ENCODE measurements at places on chromosomes 5 and 9.

DNA sequence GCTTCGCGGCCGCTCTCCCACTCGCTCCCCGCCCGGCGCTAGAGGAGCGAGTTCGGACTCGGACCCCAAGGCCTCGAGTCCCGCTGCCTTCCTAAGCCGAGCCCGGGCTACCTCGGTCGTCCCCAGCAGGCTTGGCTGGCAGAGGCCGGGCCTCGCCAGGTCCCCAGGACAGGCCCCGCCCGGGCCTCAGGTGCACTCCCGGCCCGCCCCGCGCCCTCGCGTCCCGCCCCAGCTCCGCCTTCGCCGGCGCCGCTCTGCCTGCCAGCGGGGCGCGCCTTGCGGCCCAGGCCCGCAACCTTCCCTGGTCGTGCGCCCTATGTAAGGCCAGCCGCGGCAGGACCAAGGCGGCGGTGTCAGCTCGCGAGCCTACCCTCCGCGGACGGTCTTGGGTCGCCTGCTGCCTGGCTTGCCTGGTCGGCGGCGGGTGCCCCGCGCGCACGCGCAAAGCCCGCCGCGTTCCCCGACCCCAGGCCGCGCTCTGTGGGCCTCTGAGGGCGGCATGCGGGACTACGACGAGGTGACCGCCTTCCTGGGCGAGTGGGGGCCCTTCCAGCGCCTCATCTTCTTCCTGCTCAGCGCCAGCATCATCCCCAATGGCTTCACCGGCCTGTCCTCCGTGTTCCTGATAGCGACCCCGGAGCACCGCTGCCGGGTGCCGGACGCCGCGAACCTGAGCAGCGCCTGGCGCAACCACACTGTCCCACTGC is at the start of gene SLC22A5:
TSS of gene SLC22A5 (plus strand) at position 237 of the 707 bp plus-strand sequence. CDS start at position 500, 263 bp downstream.
- DNase-seq: peak; percentile 88

DNA sequence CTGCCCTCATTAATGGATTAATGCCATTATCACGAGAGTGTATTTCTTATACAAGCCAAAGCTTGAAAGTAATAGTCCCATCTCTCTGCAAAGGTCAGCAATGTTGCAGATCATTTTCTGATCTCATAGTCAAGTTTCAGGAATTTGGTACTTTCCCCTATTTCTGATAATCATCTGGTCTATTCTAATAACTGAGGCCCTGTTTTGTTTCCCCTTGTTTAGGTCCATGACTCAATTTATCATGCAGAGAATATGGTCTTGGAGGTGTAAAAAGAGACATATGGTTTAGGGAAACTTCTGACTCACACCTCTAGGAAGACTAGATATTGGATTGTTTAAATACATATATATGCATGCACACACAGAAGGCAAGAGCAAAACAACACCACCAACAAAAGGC is 339.3 kb upstream of the NUDT12 start:
- no peak for DNase-seq

GRCh38 chr9:38039907-38040682 is 28.9 kb downstream of the SHB start:
- DNase-seq: no peak

DNA sequence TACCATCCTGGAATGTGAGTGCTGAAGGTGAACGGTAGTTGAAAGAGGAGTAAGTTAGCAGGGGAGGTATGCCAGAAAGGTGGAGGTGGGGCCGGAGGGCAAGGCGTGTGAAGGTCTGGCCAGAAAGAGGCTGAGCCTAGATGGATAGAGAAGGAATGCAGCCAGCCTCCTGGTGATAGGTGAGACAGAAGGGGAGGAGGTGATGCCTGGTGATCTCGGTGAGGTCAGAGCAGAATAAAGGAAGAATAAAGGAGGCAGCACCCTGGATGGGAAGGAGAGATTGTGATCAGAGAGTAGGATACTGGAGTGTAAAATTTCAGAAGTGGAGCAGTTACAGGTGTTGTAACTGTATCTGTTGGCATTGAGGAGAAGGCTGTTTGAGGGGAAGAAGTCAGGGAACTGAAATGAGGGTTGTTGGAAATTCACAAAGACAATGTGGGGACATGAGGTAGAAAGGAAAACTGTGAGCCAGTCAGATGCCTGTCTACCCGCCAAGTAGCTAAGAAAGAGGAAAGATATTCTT is 2.0 kb downstream of the GNG10 start:
- no peak for DNase-seq

GRCh38 chr5:176481711-176482110 is 33.5 kb downstream of the FAF2 start:
- DNase-seq: no peak

GRCh38 chr9:13295556-13295955 is 16.1 kb upstream of the MPDZ start:
- no peak for DNase-seq

- no peak for DNase-seq
Measured at GRCh38 chr5:18281947-18282581, 647.8 kb downstream of the TAF11L14 start.

GRCh38 chr9:136902259-136902821 is 16.0 kb downstream of the TRAF2 start:
- peak; percentile 82 for DNase-seq

DNA sequence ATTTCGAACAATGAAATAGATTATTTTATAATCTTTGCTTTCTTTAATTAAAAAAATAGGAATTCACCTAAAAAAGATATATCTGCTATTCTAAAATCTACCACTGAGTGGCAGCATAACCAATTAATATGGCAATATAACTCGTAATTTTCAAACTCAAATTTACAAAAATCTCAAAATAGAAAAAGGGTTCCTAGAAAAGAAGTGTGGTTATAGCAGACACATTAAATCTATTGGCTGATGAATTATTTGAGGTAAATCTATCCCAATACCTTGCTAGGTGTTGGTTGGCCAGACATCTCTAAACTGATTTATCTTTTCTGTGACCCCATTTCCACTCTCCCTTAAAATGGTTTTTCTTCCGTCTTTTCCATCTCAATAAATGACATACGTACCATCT is 30.2 kb upstream of the NRG2 start:
- DNase-seq: no peak

DNA sequence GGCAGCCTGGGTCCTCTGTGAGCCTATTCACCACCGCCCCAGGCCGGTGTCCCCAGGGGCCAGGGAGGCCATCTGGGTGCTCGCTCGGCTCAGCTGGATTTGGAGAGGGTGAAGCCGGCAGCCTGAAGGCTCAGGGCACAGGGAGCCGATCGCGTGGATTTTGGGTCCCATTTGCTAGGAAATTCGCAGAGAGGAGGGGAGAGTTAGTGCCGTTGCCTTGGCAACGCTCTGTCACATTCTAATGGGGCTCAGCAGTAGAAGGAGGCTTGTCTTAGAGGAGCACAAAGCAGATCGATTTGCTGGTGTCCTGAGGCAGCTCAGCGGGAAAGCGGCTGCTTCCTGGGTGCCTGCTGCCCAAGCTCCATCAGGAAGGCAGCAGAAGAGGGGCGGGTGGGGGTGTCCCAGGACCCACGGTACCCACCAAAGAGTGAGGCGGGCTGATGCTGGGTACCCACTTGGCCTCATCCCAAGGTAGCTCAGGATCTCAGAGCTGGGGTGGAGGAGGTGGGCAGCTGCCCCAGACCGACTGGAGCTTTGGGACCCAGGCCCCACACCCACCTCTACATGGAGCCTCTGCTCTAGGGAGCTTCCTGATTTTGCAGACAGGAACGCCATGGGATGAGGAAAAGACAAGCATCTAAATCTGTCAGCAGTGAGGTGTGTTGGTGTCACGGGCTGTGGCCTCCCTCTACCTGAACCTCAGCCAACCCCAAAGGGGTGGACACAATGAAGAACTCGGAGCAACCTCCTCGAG is 17.1 kb upstream of the OLFM1 start:
- DNase-seq: no peak

DNA sequence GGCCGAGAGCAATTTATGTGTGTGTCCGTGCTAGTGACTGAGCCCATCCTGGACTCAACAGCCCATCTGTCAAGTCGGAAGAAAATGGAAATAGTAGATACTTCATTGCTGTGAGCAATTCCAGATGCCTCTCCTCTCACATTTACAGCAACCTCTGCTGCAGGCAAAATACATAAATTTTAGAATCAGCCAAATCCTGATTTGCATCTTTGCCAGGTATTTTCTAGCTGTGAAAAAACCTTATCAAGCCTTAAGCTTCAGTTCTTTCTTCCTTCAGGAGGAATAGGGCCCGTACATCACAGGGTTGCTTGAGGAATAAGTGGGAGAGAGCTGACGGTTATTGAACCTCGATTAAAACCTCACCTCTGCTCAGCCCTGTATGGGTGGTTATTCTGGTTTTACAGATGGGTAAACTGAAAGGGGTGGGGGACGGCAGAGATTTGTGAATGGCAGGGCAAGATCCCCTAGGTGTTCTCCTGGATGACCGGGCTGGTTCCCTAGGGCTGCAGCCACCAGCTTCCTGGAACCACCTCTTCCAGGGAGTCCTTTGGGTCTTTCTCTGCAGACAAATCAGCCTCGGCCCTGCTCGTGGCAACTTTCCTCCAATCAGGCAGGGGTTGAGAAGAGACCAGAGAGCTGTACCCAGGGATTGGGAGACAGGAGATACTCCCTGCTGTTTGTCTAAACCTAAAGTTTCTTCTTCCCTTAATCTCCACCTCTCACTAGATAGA is 5.3 kb upstream of the MSX2 start:
- DNase-seq: no peak

- DNase-seq: no peak
Measured at GRCh38 chr9:11103525-11103924, 490.7 kb upstream of the PTPRD start.

GRCh38 chr9:7298123-7298522 is 501.5 kb downstream of the DMAC1 start:
- no peak for DNase-seq

GRCh38 chr9:13033959-13034693 is 245.4 kb downstream of the MPDZ start:
- peak; percentile 71 for DNase-seq

DNA sequence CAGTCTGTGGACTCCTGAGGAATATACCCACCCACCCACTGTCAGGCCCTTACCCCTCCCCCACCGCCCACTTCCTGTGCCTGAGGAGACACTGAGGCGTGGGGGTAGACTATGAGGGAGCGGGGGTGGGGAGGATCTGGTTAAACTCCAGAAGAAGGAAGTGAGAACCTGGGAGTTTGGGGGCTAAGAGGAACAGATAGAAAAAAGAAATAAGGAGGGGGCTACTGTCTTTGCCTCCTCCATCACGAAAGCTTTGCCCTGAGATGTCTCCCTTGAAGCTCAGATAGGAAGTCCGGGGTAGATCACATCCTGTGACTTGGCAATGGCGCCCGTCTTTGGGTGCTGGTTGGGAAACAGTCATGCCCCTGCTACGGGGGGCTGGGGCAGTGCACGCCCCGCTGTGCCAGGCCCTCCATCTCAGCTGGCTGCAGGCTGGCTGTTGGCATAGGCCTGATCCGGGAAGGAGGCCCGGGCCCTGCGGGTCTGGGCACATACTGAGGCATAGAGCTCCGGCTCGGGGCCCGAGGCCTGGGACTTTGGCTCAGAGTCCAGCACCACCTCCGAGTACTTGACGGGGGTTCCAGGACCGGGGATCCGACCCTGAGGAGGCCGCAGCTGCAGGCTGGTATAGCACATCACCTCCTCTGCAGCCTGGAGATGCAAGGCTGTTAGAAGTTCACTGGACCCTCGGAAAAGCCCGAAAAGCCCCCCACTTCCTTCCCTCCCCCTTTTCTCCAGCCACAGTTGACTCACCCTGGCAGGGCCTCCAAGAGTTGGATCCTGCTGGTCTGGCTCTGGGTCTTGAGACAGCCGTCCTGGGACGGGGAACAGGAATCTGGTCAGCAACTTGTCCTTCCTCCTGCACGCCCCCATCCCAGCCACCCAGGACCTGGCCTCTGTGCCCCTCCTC is 1.0 kb downstream of the SIT1 start:
- no peak for DNase-seq

DNA sequence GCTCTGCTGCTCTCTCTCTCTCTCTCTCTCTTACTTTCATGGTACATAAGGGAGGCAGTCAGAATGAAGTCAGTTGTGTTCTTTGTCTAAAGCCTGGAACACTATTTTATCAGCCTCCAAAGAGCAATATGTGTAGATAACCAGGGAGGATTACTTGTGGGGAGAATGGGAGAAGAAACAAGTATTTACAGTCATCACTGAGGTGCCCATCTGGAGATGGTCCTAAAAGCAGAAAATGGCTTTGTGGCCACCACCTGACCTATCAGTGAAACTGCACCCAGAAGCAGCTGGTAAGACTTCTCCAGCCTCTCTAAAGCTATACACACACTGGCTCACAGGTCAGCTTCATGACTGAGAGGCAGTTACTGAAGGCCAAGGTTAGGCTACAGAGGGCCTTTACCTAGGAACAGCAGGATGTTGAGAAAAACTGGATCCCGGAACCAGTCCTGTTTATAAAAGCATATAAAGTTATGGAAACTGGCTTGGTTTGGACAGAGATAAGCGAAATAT is 75.1 kb downstream of the MRPS27 start:
- DNase-seq: no peak

- DNase-seq: no peak
Measured at GRCh38 chr5:94782383-94782782, 163.9 kb downstream of the SLF1 start.

- DNase-seq: no peak
Measured at GRCh38 chr5:176131771-176132170, 106.5 kb upstream of the SIMC1 start.

DNA sequence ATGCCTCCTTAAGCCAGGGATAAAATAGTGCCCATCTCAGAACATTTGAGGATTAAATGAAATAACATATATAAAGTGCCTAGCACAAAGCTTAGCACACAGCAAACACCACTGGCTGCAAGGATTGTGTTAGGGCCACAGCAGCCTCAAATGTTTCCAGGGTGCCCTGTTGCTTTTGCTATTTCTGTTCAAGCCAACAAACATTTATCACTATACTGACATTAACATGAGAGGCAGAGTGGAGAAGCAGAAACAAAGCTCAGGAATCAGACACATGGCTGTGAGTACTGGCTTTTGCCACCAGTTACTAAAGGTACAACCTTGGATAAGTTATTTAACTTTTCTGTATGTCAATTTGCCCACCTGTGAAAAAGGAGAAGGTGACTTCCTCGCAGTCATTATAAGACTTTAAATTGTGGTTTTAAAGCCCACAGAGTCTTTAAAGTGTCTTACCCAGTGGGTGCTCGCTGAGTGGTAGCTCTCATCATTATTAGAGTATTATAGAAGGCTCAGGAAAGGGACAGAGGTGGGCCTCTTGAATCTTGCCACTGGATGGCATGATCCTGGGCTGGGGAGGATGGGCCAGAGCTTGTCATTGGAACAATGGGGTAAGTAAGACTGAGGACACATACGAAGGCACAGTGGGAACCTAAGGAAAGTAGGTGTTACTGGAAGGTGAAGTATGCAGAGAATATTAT is 98.2 kb downstream of the MARCHF3 start:
- no peak for DNase-seq

- DNase-seq: no peak
Measured at GRCh38 chr9:6426117-6426516, 13.1 kb downstream of the UHRF2 start.

DNA sequence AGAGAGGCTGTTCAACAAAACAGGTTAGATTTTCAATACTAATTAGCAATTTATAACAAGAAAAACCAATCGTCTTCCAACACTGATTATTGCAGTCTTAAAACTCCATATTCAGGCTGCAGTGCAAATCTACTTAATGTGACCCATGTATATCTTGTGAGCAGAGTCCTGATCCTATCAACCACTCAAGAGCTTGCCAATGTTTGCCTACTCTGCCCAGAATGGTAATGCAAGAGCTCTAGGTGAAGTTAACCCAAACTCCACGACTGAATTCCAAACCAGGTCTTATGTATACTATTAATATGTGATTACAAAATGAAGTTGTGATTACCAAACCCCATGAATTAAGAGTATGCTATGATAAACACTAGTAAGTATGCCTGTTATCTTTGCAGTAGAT is 17.1 kb downstream of the EFNA5 start:
- no peak for DNase-seq

Measured in body of pancreas (tissue), 4 donors.